ENCODE measurements at places on chromosomes 6 and 20.

- DNase-seq, result no peak
Measured at GRCh38 chr20:63117661-63118302, 98.1 kb downstream of the YTHDF1 start.

- no peak for DNase-seq
Measured at GRCh38 chr20:38878866-38879265, 47.4 kb upstream of the FAM83D start.

GRCh38 chr6:74557236-74557635, 648.6 kb downstream of the COL12A1 start:
- DNase-seq, result no peak

DNA sequence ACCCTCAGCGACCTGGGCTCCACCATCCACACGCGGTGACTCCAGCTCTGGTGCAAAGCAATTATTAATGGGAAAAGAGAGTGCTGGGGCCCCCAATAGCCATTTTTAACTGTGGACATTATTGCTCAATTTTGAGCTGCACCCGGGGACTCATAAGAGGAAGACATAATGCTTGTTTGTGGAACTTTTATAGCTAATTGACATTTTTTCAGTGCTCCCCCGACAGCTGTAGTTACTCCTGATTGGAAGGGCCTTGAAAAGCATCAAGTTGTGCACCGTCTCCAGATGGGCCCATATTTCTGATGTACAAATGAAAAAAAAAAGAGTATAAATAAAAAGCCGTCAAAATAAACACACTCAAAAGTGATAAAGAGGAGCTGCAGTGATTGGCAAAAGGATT, 327.0 kb downstream of the KIF16B start:
- no peak for DNase-seq

- no peak for DNase-seq
Measured at GRCh38 chr6:30087876-30088275, 12.3 kb upstream of the RNF39 start.

GRCh38 chr20:4597215-4597614, 124.5 kb upstream of the PRND start:
- DNase-seq, result no peak

DNA sequence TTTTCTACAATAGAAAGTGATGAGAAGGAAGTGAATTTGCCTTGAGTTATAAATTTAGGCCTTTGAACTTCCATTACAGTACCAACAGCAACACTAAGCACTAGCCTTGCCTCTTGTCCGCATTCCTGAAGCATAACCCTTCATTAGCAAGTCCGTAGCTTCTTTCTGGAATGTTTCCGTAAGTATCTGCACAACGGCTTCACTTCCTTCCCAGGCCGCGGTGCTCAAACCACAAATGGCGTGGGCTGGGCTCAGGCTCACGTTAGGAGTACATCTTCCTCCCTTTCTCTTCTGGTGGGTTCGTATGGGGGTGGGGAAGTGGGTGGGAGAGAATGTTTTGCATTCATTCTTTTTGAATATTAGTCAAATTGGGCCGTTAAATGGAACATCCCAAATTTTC, 193.8 kb upstream of the SNX9 start:
- no peak for DNase-seq

DNA sequence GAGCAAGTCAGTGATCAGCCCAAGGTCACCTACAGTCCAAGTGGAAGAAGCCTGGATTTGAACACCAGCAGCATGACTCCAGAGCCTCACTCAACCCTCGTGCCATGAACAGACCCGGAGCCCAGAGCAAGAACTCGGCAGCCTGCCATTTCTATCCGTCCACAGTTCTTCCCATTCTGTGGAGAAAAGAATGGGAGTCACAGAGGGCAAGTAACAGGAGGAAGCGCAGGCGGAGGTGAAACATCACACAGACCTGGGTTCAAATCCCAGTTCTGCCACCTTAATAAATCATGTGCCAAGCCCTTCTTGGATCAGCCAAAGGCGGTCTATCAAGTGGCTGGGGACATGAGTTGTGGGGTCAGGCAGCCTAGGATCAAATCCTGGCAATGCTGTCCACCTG, 4.3 kb downstream of the PREX1 start:
- no peak for DNase-seq

DNA sequence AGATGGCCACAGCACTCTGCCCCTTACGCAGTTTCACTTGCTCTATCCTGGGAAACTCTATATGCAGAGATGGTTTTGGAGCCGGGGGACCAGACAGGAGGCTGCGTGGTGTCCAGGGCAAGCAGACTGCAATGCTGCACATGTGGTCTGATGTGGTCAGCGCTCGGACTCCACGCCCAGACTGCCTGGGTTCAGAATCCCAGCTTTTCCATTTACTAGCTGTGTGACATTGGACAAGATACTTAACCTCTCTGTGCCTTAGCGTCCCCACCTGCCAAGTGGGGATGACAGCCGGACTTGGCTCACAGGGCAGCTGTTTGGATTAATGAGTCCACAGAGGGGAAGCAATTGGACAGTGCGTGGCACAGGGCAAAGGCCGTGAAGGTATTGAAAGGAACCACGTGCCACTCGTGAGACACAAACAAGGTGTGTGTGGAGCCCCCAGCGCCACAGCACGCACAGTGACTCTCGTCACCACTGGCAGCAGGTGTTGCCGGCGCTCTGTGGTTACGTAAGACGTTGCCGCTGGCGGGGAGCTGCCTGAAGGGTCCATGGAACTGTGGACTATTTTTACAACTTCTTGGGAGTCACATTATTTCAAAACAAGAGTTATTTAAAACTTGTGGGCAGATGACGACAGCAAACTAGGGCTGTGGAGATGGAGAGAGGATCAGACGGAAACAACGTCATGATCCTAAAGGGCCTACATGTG, 201.4 kb downstream of the PREX1 start:
- DNase-seq, result no peak

- DNase-seq, result no peak
Measured at GRCh38 chr6:32945953-32946352, 5.1 kb upstream of the HLA-DMB start.

DNA sequence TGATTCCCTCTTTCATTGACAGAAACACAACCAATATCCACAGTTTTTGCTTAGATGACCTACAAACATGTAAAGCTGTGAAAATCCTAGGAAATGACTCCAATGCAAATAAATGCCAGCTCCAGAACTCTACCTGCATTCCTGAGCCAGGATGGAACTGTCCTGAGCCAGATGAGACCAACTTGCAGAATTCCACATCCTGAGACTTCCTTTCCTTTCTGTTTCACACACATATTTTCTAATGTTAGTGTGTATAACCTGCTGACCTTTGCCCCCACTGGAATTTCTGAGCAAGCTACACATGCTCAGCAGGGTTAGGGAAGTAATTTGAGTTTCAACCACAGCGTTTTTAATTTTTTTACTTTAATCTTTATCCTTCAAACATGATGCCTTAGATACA, 69.6 kb upstream of the ADGRF1 start:
- no peak for DNase-seq

GRCh38 chr20:24049081-24049480, 60.5 kb upstream of the GGTLC1 start:
- no peak for DNase-seq

DNA sequence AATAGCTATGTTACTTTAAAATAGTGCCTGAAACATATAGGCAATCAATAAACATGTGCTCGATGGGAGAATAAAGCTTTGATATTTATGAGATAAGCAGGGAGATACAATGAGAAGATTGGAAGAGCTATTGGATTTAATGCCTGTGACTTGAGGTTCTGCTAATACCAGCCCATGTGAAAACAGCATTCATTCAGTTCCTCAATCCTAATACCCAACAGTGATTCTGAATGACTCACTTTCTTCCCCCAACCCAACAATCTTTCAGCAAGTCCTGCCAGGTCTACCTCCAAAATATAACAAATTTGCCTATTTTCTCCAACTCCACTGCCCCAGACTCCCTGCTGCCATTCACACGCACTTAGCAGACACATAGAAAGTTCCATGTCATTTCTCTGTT, 26.6 kb upstream of the KLHL31 start:
- DNase-seq, result no peak

DNA sequence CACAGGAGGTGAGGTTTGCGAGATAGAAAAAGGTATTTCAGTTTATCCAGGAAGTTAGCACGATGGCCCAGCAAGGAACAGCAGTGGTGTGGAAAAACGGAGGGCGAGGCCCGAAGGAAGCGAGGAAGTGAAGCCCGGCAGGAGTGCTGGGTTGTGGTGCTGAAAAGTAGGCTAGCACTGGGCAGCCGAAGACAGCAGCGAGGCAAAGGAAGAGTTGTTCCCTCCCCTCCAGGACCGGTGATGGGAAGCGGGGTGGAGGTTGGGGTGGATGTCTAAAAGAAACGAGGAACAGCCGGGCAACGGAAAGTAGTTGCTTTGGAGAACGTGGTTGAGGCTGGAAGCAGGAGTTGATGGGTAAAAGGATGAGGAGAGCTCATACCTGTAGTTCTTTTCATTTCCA, 1.4 kb downstream of the METTL24 start:
- no peak for DNase-seq

- no peak for DNase-seq
Measured at GRCh38 chr6:119352001-119352400, 2.4 kb upstream of the MAN1A1 start.
